ENCODE measurements at places on chromosomes 2 and 18. TPM values are rescaled to one million over a fixed set of nuclear protein-coding genes. Genes with fewer than 3 reads are reported as not detected.

- H3K27me3 ChIP-seq, result no peaks in the 10 kb centered on the region
- no peak for DNase-seq
- H3K4me1 ChIP-seq, result no peaks in the 10 kb centered on the region
- no peak overlapping the region for H3K27ac ChIP-seq
- H3K4me3 ChIP-seq, result no peak overlapping the region
- H3K36me3 ChIP-seq, result no peaks in the 10 kb centered on the region
Observed at GRCh38 chr2:81097361-81097760, 792.8 kb upstream of the LRRTM1 start.

DNA sequence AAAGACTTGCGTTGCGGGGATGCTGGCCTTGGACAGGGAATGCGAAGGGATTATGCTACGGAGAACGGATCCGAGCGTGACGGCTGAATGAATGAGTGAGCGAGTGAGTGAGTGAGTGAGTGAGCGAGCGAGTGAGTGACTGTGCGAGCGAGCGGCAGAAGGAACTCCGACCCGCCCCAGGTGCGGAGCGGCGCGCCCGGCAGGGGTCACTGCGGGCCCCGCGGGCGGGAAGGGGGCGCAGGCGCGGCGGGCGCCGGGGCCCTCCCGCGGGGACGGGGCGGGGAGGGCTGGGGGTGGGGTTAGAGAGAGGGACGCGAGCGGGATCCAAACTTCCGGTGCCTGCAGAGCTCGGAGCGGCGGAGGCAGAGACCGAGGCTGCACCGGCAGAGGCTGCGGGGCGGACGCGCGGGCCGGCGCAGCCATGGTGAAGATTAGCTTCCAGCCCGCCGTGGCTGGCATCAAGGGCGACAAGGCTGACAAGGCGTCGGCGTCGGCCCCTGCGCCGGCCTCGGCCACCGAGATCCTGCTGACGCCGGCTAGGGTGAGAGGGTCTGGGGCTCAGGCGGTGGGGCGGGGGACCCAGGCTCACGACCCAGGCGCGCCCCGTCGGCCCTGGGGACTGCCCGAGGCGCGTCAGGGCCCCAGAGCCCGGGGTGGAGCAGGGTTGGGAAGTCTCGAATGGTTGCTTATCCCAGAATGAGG lies at the start of gene ITM2C:
Gene ITM2C, plus strand, starts transcription at position 338 of the 702 bp plus-strand sequence. Its CDS starts 84 bp downstream, at position 422.
- peak within 1 kb of the TSS; percentile 54 for H3K27ac ChIP-seq
- peak within 1 kb of the TSS; percentile 66 for H3K4me3 ChIP-seq
- peak; percentile 76 for DNase-seq
- H3K4me1 ChIP-seq, result peaks cover 24% of the 10 kb centered on the region

Gene DLX2
- polyA plus RNA-seq, result not detected

- H3K4me3 ChIP-seq, result no peak overlapping the region
- no peaks in the 10 kb centered on the region for H3K36me3 ChIP-seq
- no peak for DNase-seq
Observed at GRCh38 chr18:62928326-62928725, 213.0 kb downstream of the PHLPP1 start.

DNA sequence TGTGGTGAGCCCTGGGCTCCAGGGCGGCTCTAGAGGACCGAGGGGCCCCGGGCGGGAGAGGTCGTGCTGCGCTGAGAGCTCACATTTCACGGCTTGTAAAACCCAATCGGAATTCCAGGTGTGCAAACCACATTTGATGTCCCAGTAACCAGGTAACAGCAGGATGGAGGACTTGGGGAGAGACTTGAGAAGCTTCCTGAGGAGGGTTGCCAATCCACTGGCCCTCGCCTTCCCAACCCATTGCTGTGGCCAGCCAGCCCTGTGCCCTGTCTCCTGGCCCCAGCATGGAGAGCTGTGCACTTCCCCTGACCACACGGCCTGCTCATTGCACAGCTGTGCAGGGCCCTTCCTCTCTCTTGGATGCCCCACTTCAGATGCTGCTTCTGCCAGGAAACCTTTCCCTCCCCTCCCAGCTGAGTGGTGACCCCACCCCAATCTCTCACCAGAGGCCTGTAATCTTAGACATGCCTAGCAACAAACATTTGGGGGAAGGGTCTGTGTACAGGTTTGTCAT lies 39.6 kb downstream of the ASB1 start:
- no peaks in the 10 kb centered on the region for H3K36me3 ChIP-seq
- no peak overlapping the region for H3K4me3 ChIP-seq
- DNase-seq, result no peak
- H3K4me1 ChIP-seq, result no peaks in the 10 kb centered on the region
- no peak overlapping the region for H3K27ac ChIP-seq
- no peaks in the 10 kb centered on the region for H3K27me3 ChIP-seq

DNA sequence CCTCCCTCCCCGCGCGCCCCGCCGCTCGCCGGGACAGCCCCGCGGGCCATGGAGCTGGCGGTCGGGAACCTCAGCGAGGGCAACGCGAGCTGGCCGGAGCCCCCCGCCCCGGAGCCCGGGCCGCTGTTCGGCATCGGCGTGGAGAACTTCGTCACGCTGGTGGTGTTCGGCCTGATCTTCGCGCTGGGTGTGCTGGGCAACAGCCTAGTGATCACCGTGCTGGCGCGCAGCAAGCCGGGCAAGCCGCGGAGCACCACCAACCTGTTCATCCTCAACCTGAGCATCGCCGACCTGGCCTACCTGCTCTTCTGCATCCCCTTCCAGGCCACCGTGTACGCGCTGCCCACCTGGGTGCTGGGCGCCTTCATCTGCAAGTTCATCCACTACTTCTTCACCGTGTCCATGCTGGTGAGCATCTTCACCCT lies 865 bp downstream of the GALR1 start:
- no peaks in the 10 kb centered on the region for H3K4me1 ChIP-seq
- no peaks in the 10 kb centered on the region for H3K27me3 ChIP-seq
- H3K36me3 ChIP-seq, result no peaks in the 10 kb centered on the region
- H3K27ac ChIP-seq, result no peak overlapping the region
- H3K4me3 ChIP-seq, result no peak overlapping the region
- no peak for DNase-seq

Gene BZW1
- polyA plus RNA-seq, result 162 TPM

GRCh38 chr2:205709319-205709718 lies 27.0 kb downstream of the NRP2 start:
- no peak overlapping the region for H3K27ac ChIP-seq
- DNase-seq, result no peak
- no peaks in the 10 kb centered on the region for H3K36me3 ChIP-seq
- no peaks in the 10 kb centered on the region for H3K4me1 ChIP-seq

Gene MC2R
- polyA plus RNA-seq, result not detected

DNA sequence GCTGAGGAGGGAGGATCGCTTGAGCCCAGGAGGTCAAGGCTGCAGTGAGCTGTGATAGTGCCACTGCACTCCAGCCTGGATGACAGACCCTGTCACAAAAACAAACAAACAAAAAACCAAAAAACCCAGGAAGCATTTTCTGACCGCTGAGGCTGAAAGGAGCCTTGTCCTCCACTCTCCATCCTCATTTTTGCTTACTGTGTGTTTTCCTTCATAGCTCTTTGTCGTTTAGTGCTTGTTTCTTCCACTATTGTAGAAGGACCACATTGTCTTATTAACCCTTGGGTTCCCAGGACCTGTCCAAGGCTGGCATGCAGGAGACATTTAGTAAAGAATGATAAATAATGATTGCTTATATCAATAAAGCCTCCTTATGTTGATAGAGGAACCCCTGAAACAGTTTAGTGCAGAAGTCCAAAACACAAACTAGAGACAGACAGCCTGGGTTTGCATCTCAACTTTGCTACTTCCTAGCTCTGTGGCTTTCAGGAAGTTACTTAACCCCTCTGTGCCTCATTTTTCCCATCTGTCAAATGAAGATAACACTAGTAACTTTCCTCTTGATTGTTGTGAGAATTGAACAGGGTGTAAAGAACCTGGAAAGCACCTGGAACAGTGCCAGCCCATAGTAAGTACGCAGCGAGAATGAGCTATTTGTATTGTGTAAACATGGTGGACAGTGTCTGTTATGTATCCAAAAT lies 126.0 kb downstream of the LPIN1 start:
- H3K4me3 ChIP-seq, result no peak overlapping the region
- no peaks in the 10 kb centered on the region for H3K36me3 ChIP-seq
- no peaks in the 10 kb centered on the region for H3K27me3 ChIP-seq
- H3K27ac ChIP-seq, result no peak overlapping the region

Gene GPBAR1
- polyA plus RNA-seq, result 0.27 TPM

DNA sequence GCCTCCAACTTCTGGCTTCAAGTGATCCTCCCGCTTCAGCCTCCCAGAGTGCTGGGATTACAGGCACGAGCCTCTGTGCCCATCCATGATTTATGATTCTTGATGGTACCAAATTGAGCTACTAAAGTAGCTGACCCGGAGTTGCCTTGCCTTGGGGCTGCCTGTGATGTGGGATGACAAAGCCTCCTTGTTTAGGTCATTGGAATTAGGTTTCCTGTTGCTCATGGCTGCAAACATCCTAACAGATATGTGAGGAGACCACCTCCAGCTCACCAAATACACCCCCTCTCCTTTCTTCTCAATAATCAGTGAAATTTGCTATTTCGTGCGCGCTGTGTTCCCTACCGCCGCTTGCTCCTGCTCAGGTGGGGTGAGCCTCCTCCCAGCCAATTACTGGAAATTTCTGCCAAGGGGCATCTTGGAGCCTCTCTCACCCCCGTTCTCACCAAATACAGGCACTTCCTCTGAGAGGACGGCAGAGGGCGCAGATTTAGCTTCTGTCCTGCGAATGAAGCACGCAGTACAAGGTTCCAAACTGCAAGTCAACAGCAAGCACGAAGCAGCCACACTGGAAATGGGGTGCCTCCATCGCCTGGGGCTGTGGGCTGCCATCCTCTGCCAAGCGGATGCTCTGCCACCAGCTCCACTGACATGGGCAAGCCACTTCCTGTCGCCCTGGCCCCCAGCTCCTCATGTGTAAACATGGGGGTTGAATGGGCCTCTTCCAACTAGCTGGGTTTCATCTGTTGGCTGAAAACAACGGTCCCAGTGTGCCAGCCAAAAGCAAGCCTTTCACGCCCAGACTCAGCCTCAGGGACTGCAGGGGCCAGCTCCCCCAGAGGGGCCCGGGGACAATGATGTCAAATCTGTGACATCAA lies 71.7 kb downstream of the NCAPH start:
- peaks cover 19% of the 10 kb centered on the region for H3K4me1 ChIP-seq
- no peaks in the 10 kb centered on the region for H3K36me3 ChIP-seq
- H3K27me3 ChIP-seq, result no peaks in the 10 kb centered on the region
- H3K4me3 ChIP-seq, result peak overlapping the region; percentile 49

DNA sequence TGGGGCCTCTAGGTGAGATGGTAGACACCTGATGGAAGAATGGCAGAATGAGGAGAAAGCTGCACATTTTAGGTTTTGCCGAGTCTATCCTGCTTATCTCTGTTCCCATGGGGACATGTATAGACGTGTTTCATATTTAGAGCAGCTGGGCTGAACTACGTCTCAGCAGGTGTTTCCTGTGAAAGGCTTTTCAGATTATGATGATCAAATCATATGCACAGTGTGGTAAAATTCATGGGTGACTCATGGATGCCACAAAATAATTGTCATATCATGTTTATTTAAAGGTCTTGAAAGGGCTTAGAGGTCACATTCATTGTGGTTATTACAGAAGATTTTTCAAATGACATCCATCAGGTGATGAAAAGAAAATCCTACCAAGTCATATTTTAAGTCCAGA lies 90.5 kb downstream of the ICOS start:
- H3K27me3 ChIP-seq, result no peaks in the 10 kb centered on the region
- H3K4me1 ChIP-seq, result no peaks in the 10 kb centered on the region
- DNase-seq, result no peak
- H3K36me3 ChIP-seq, result no peaks in the 10 kb centered on the region

DNA sequence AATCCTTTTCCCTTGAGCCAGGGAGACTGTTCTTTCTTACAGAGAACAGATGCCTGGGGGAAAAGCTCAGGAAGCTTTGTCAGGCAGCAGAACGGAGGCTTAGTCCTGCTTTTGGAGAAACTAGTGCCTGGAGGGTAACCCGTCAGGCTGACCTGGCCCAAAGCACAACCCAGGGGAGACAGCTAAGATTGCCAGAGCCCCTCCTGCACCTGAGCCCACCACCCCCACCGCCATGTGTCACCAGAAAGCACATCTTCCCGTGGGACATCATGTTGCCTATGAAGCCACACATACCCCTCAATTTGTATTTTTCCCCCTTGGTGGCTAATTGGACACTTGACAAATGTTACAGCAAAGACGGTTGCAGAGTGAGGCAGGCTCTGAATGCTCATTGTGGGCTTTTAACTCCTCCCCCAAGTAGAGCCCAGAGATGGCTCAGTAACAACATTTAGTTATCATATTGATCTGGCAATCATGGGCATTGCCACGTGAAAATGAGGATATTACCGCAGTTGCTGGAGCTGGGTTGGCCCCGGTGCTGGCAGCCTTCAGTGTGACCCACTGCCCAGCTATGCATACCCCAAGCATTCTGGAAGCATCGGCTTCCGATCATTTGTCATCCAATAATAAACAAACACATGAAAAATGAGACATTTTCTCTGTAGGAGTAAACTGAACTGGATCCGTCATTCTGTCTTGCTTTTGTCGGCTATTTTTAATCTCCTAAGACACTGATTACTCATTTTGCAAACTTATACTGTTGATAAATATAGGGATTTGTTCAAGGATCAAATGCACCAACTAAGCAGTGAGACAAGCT lies 229.5 kb downstream of the ATAD2B start:
- H3K36me3 ChIP-seq, result peaks cover 36% of the 10 kb centered on the region
- H3K4me3 ChIP-seq, result no peak overlapping the region
- H3K27me3 ChIP-seq, result no peaks in the 10 kb centered on the region
- no peak overlapping the region for H3K27ac ChIP-seq
- H3K4me1 ChIP-seq, result no peaks in the 10 kb centered on the region

- H3K27me3 ChIP-seq, result no peaks in the 10 kb centered on the region
- no peaks in the 10 kb centered on the region for H3K36me3 ChIP-seq
- no peak overlapping the region for H3K27ac ChIP-seq
Observed at GRCh38 chr18:76525911-76526310, 30.9 kb upstream of the ZNF516 start.

DNA sequence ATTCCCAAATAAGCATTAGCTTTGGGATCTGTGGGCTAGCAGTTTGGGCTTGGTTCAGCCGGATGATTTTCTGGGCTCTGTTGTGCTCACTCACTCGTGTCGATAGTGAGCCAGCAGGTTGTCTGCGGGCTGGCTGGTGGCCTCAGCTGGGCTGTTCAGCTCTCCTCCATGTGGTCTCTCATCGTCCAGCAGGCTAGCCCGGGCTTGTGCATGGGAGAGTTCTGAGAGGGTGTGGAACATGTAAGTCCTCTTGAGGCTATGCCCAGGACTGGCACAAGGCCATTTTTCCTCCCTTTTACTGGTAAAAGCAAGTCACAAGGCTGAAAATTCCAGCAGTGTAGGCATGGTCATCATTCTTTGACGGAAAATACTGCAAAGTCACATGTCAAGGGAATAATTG lies 38.5 kb downstream of the NTSR2 start:
- H3K36me3 ChIP-seq, result no peaks in the 10 kb centered on the region
- H3K4me3 ChIP-seq, result no peak overlapping the region
- no peaks in the 10 kb centered on the region for H3K27me3 ChIP-seq
- H3K4me1 ChIP-seq, result no peaks in the 10 kb centered on the region

DNA sequence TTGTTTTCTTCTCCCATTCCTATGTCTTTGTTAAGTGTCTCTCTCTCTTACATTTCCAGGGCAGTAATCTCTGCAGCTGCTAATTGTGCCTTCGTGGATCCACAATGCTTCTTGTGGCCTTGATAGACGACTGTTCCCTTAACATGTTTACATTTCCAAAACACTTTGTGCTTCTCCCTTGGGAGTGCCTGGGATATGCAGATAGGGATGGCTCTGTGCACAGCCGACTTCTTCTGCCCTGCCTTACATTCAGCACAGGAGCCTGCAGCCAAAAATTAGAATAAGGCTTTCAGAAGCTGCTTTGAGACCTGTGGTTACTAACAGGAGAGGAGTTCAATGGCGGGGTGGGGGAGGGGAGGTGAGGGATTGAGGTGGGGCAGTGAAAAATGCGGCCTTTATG lies 328.9 kb downstream of the TDRD15 start:
- no peaks in the 10 kb centered on the region for H3K36me3 ChIP-seq
- no peak overlapping the region for H3K27ac ChIP-seq
- no peaks in the 10 kb centered on the region for H3K27me3 ChIP-seq
- no peaks in the 10 kb centered on the region for H3K4me1 ChIP-seq
- H3K4me3 ChIP-seq, result no peak overlapping the region
- no peak for DNase-seq
